ENCODE measurements at places on chromosomes 2 and 18.

- DNase-seq: no peak
Observed at GRCh38 chr2:10900216-10901109, 11.3 kb upstream of the KCNF1 start.

GRCh38 chr2:67526283-67526682 is 129.2 kb downstream of the ETAA1 start:
- DNase-seq: no peak

DNA sequence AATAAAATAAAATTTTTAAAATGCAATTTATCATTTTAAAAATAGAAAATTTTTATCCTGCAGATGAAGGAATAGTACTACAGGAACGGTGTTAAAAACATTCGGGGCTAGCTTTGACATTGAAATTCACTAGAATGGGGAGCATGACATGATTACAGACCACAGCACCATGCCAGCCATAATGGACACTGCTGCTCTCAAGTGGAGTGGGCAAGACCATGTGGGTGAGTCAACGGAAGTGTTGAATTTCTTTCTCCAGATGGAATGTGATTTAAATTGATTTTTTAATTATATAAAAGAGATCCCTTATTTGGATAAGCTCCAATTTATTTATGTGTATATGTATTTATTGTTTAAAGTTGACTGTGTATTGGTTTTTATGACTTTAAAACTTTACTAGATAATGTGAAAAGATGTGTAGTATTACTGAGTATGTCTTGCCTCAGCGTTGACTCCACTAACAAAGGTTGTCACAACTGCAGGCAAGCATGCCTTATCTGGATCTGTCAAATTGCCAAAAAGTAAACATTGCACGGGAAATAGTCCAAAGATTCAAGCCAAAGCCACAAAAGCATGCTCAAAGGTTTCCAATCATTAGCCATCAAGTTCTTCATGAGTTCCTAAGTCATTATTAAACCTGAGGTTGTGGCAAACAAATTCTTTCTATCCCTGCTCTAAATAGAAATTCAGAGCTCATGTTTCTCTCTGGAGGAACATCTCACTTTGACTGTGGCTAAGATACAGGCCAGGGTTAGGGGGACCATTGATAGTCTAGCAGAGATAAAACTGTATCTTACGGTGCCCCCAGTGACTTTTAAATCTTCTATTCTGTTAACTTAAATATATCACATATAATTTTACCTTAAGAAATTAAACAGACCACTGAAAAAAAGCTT is 536.9 kb downstream of the TMX3 start:
- peak; percentile 95 for DNase-seq

DNA sequence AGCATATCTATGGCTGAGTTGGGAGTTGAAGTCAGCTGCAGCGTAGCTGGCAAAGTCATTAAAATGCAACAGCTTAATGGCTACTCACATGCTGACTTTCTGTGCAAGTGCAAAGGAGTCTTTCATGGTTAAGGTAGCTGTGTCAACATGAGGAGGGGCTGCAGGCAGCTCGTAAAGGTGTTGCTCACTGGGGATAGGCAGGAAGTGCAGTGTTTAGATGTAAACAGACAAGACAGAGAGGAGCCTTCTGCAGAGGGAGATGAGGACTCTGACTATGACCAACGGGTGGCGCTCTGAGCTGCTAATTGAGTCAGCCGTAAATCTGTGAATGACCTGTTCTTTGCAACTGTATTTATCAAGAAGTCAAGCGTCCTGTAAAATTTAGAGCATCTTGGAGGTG is 22.3 kb upstream of the CAVIN2 start:
- peak; percentile 51 for DNase-seq

DNA sequence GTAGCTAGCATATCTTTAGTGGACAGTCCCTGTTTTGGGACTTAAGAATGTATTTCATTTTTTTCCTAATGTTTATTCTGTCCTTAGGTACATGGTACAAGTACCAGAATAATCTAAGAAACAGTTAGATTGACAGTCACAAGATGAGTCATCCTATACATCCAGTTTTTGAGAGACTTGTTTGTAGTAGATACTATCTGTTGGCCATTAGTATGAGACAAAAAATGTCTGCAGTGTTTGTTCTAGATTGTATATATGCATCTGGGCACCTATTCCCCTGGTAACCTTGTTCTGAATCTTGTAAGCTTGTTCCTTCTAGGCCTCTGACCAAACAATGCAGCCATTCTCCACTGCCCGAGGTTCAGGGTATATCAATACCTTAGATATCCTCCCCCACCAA is 1343.5 kb downstream of the SUCLG1 start:
- peak; percentile 52 for DNase-seq

DNA sequence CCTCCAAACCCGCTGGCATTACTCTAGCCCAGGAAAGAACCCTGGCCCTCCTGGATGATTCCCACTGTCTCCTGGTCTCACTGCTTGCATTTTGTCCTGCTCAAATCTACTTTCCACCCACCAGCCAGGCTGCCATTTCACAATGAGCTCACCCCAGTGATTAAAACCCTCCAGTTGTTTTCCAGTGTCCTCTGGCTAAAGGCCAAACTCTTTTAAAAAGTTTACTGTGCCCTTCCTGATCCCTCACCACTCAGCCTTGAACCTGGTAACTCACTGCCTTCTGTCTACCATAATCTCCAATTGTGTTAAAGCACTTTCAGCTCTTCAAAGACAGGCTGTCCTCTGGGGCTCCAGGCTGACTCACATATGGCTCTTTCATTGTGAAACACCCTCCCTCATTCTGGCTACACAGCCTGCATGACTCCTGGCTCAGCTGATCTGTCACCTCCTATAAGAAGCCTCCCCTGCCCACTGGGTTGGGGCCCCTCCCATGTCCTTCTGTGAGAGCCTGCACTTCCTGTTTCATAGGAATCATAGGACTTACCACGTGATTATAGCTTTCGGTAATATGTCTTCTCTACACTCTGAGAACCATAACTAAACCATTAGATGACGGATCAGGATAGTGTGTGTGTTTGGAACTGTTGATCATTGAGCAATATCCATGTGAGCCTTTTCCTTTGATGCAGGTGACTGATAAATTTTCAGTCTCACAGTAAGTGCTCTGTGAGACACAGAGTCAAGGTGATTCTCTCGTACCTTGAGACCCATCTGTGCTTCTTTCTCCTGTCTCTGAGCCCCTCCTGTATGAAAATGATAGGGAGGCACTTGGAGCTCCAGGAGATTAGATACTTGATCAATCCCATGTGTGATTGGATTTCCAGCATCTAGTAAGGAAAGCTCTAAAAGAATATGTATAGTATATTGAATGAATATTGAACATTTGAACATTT is 590.8 kb upstream of the ID2 start:
- no peak for DNase-seq

- DNase-seq: peak; percentile 66
Observed at GRCh38 chr18:11688972-11689668, at the start of gene GNAL. TSS of gene GNAL (plus strand) at chr18:11689264. CDS start at chr18:11689564, 300 bp downstream.

- no peak for DNase-seq
Observed at GRCh38 chr2:197097578-197098366, 171.3 kb upstream of the PGAP1 start.

GRCh38 chr2:85938456-85938855 is 49.7 kb upstream of the ST3GAL5 start:
- DNase-seq: no peak
